NCI-H524 (cell line): ENCODE measurements at places on chromosomes 3 and 15.

DNA sequence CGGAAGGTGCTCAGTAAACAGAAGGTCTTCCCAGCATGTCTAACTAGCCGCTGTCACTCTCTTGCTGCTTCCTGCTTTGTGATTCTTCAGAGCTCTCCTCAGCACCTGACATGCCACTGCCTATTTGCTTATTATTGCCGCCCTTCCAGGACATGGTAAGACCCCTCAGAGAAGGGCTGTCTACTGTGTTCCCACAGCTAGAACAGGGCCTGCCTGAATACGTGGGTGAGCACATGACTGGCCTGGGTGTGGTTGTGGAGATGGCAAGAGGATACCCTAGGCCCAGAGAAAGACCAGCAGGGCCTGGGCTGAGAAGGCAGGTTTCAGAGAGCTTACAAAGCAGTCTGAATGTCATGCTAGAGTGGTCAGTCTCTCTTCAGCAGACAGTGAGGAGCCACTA is 2.4 kb upstream of the EPHB1 start:
- no peak for DNase-seq

DNA sequence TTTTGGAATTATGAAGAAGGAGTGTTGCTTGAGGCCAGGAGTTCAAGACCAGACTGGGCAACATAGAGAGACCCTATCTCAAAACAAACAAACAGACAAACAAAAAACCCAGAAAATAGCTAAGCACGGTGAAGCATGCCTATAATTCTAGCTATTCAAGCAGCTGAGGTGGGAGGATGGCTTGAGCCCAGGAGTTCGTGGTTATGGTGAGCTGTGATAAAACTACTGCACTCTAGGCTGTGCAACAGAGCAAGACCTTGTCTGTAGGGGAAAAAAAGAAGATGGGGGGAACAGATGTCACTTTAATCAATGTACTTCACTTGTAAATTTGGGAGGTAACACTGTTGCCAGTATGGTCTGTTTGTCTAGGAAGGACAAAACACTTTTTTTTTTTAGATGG is 18.7 kb upstream of the EOMES start:
- no peak for DNase-seq

GRCh38 chr15:60729850-60730458 is 251.0 kb upstream of the ICE2 start:
- no peak for DNase-seq

DNA sequence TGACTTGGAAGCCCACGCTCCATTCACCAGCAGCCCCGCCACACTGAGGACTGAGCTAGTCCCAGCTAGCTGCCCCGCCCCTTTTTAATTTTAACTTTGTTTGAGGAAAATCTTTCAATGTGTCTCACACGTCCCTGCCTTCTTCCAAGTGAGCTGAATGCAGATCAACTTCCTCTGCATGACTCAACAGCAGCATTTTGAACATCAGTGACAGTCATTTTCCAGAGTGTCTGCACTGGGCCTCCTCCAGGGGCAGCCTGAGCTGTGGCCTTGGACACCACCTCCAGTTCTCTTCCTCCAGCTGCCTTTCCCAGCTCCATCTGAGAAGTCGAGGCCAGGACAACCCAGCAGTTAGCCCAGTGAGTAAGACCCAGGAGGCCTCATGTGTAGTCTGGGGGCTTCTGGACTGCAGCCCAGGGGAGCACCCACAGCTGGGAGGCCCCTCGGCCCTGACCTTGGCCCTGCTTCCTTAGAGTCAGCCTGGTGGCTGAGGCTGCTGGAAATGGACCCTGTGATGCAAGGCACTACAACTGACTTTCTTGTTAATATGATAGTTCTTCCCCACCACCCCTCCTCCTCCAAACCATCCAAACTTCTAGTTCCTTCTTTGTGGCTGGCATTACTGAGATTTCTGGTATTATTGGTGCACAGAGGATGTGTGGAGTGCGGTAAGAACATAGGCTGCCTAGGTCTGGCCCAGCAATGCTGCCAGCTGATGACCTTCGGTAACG is 21.4 kb upstream of the ESYT3 start:
- DNase-seq, result no peak

DNA sequence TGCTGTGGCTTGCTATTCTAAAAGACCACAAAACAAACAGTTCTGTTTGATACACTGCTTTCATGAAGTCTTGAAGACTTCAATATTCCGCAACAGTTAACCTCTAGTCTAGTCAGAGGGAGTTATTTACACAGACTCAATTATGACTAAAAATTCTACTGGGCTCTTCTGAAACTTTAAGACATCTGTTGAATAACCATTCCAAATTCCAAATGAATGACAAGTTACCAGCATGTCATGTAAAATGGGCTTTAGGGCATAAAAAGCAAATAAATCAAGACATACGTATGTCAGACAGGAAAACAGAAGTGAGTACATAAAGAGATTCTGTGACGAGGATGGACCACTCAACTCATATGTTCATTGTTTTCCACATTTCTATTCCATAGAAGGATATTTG is 93.9 kb downstream of the PLOD2 start:
- DNase-seq, result no peak

- no peak for DNase-seq
Observed at GRCh38 chr15:60563066-60563465, 84.1 kb upstream of the ICE2 start.

GRCh38 chr3:126414406-126414805 is 19.7 kb downstream of the CFAP100 start:
- no peak for DNase-seq

GRCh38 chr3:39935261-39935660 is 125.9 kb downstream of the MYRIP start:
- no peak for DNase-seq

DNA sequence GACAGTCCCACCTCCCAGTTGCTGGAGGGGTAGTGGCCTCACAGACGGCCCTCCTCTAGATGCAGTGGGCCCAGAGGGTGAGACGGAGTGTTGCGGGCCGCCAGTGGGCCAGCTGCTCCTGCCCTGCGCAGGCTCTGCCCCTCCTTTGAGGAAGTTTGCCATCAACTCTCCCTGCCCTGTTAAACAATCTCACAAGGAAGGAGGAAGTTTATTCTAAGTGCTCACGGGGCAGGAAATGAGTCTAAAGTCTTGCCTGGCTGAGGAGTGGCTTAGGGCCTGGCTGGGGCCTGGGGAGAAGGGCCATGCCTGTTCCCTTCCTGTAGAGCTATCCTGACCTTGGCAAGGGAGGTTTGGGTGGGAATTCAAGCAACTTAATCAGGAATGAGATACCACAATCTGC is at the start of gene FAM3D:
Gene FAM3D, minus strand, starts transcription at position 92 of the 400 bp plus-strand sequence. CDS start 11,211 bp downstream, outside the sequence.
- DNase-seq, result no peak

GRCh38 chr15:39645138-39645975 is 64.5 kb downstream of the THBS1 start:
- no peak for DNase-seq

GRCh38 chr15:51735228-51736010 is 2.0 kb downstream of the LYSMD2 start:
- peak; percentile 41 for DNase-seq

- DNase-seq, result peak; percentile 48
Observed at GRCh38 chr3:136882571-136882970, 20.6 kb downstream of the NCK1 start.

DNA sequence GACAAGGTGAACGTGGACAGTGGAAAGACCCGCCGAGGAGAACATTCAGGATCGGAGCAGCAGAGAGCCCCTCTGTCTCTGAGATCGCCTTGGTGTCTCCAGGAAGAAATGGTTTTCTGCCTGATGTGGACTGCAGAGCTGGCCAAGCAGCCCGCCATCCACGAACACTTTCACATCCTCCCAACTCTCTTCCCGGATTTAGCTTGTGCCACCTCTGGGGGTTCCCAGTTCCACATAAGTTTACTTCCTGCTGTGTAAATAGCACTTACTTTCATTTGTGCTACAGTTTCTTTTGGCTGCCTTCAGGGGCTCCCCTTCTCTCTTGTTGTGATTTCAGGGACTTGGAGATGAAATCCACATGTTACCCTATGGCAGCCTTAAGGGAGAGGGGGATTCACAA is 48.4 kb downstream of the SEMA5B start:
- DNase-seq, result no peak

DNA sequence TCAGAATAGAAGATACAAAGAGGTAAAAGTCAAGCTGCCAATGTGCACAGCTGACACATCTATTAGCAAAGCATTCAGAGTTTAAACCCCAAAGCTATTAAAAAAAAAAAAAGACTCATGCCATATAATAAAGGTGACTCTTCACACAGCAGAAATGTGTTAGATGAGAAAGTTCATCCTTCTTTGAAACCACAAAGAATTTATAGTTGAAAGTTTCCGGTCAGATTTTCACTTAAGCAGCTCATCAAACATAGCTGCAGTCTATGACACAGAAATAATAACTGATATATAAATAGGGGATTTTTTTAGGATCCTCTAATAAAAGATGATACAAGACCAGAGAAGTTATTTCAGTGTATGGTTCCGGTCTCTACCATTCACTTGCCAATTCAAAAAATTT is 76.6 kb downstream of the WWTR1 start:
- no peak for DNase-seq

DNA sequence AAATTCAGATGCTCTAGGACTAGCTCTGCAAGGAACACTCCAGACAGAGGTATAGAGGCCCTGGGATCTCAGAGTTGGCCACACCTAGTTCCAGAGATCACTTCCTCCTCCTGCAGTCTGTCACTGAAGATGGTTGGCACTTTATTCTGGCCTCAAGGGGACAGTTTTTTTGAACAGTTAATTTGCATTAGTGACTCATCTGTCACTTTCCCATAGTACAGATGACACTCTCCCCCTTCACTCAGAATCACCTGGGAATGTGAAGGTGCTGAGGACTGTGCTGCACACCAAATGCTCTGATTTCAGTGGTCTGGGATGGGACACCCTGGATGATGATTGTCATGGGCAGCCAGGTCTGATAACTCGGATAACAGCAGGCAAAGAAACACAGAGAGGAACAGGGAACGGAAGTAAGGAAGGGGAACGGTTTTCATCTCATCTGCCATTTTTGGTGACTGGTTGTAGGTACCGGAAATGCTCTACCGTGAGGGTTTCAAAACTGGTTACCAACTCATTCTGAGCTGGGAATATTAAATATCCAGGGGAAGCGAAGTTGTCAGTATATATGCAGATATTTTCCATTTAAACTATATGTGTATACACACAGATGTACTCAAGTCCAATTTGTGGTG is 232.5 kb upstream of the ST8SIA2 start:
- DNase-seq, result no peak

GRCh38 chr3:139552632-139553365 is 13.3 kb upstream of the RBP1 start:
- peak; percentile 26 for DNase-seq

GRCh38 chr3:43379343-43379742 is 93.0 kb downstream of the SNRK start:
- no peak for DNase-seq

DNA sequence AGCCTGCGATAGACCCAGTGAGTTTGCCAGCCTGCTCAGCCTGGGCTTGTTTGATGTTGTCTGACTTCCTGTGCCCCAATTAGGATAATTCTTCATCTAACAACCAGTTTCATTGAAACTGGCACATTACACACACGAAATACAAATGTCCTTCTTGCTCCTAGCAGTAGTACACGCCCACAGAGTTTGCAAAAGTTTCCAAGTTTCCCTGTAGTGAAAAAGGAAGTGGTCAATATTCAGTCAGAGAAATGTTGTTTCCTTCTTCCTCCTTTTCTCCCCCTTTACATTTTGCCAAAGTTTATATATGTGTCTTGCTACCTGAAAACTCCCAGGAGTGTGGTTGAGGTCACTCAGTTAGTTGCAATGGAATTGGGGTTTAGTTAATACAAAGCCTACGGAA is 58.4 kb upstream of the LRTM1 start:
- no peak for DNase-seq

- DNase-seq, result peak; percentile 79
Observed at GRCh38 chr15:68252925-68253534, 23.5 kb upstream of the CLN6 start.

DNA sequence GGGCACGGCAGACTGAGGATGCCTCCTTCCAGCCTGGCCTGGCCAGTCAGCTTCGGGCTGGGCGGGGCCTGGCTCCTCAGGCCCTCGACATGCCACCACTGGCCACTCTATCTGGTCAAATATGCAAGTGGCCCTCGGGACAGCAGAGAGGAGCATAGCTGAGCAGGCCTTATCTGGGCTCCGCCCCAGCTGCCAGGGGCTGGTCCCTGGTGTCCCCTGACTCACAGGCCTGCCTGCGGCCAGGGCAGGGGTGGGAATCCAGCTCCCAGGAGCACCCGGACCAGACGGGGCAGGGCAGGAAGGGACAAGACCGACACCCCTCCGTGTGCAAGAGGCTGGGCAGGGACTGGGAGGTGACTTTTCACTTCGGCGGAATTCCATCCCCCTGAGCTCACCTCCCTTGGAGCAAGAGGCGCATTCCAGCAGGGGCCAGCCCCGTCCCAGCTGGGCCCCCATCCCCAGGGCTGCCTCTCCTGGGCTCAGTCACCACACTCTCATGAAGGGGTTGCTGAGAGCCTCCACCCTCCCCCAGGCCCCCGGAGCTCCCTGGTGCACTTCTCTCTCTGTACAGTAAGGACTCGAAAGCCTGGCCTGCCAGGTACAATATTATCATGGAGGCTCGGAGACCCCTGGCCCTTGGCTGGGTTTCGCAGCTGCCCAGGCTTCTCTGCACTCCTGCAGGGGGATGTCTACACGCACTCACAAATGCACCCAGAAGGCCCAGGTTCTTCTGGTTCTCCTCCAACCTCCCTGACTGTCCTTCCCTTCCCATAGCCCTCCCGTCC is 29.5 kb downstream of the WNT7A start:
- no peak for DNase-seq

- DNase-seq, result peak; percentile 36
Observed at GRCh38 chr3:107598926-107599771, 76.4 kb downstream of the BBX start.

DNA sequence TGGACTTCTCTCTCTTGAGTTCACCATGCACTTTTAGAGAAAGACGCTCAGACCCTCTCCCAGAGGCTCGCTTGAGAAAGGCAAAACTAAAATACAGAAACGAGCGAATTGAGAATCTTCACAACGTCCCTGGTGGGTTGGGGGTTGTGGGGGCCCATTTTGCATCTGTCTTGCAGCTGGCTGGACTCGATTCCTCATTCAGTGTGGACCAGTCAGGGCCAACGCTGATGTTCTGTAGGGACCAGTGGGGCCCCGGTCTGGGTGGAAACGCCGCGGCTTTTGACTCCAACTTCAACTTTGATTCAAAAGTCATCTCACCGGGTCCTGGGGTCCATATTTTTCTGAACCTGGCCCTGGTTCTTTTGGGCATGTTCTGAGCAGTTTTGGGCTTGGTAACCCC is 68.1 kb downstream of the SLC6A6 start:
- no peak for DNase-seq

GRCh38 chr15:60840306-60840702 is 361.4 kb upstream of the ICE2 start:
- DNase-seq, result no peak

GRCh38 chr3:186664119-186664495 is 1.7 kb upstream of the HRG start:
- no peak for DNase-seq

- DNase-seq, result no peak
Observed at GRCh38 chr3:5022187-5022965, 43.1 kb downstream of the BHLHE40 start.

GRCh38 chr3:39911465-39912309 is 102.3 kb downstream of the MYRIP start:
- DNase-seq, result no peak
